ENCODE measurements at places on chromosomes 2 and 18. TPM values are rescaled to one million over a fixed set of nuclear protein-coding genes. Genes with fewer than 3 reads are reported as not detected.
A peak's percentile ranks its signal among the peaks of the same experiment; 100 is the strongest.

- DNase-seq = no peak
These were observed 106.8 kb downstream of the C1D start for GRCh38 chr2:67955748-67956603.

GRCh38 chr2:61763605-61764034, 90.2 kb downstream of the FAM161A start:
- DNase-seq = no peak

GRCh38 chr2:25161055-25161781, 7.2 kb downstream of the POMC start:
- peak; percentile 83 for DNase-seq

DNA sequence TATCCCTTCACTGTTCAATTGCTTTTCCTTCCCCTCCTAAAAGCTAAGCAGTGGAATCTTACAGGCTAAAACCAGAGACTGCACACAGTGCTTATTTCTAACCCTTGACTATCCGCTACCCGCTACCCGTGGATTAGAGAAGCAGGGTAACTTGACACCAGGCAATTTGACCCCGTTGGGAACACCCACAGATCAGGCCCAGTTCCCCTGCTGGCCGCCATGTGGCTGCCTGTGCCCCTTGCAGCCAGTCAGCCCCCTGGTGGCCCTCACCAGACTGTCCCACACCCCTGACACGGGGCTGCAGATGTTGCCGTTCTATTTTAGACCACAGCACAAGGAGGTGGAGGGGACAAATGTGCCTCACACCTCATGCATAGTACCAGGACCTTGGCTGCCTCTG, 74.8 kb downstream of the TXNL1 start:
- DNase-seq = no peak

DNA sequence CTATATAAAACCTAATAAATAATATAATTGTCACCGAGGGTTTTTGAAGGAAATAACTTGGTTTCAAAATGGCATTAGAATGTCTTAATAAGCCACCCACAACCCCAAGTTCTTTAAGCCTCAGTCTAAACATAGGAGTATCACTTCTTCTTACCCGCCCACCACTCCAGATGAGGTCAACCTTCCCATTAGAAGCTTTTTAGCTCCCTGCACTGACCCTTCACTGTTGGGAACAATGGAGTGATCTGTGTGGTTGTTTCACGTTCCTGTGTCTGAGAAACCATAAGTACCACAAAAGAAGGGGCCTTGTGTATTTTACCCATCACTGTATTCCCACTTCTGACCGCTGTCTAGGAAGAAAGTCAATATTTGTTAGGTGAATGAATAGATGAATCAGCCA, 326.3 kb upstream of the ZNF521 start:
- no peak for DNase-seq

- peak; percentile 29 for DNase-seq
These were observed 568 bp downstream of the RAB31 start for GRCh38 chr18:9708434-9709303.

SULT1C2 gene
- total RNA-seq = not detected

DSC2 gene
- not detected for total RNA-seq

GMPPA gene
- 37.1 TPM for total RNA-seq

REG1A gene
- not detected for total RNA-seq

ALPG gene
- not detected for total RNA-seq

All from activated CD4-positive, alpha-beta memory T cell treated with anti-CD3 and anti-CD28 coated beads for 36 hours (primary cell).